Femur (tissue), 1 donor: ENCODE measurements at places on chromosomes 3 and 15.

DNA sequence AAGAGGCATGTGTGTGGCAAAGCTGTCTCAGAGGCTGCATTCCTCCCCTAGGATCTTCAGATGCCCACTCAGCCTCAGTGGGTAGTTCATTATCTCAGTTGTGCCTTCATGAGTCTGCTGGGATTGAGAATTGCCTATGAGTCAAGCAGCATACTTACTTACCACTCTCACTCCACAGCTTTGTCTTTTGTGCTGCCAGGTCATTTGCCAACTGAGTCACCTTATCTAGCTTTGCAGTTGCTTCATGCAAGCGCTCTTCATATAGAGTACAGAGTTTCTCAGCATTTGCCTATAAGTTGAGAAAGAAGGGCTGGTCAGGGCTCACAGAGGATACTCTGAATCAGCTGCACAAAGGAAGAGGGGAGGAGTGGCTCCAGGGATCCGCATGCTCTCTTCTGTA, 89.5 kb downstream of the MYH15 start:
- DNase-seq = no peak

GRCh38 chr15:79171320-79172031, 80.9 kb upstream of the RASGRF1 start:
- no peak for DNase-seq

GRCh38 chr15:76328958-76329357, 7.6 kb upstream of the ISL2 start:
- no peak for DNase-seq

- no peak for DNase-seq
Measured at GRCh38 chr3:131217296-131217741, 164.3 kb upstream of the NUDT16 start.

- no peak for DNase-seq
Measured at GRCh38 chr15:46815240-46815639, 902.1 kb upstream of the SEMA6D start.

DNA sequence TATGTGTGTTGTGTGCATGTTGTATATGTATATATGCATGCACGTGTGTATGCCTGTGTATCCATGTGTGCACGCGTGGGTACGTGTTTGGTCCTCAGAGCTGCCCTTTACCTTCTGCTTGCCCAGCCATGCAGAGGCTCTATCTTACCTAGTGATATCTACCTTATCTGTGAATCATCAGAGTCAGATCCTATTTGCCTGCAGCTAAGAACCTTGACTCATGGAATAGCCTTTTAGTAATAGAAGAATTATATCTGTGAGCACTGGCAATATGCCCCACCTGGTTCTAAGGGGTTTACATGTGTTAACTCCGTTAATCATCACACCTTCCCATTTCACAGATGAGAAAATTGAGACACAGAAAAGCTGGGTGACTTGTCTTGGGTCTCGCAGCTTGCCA, 11.0 kb downstream of the PGPEP1L start:
- DNase-seq = no peak

GRCh38 chr3:13251166-13251903, 168.8 kb downstream of the NUP210 start:
- no peak for DNase-seq

- no peak for DNase-seq
Measured at GRCh38 chr3:107690522-107691138, 167.9 kb downstream of the BBX start.
